ENCODE measurements at places on chromosomes 13 and 19.

DNA sequence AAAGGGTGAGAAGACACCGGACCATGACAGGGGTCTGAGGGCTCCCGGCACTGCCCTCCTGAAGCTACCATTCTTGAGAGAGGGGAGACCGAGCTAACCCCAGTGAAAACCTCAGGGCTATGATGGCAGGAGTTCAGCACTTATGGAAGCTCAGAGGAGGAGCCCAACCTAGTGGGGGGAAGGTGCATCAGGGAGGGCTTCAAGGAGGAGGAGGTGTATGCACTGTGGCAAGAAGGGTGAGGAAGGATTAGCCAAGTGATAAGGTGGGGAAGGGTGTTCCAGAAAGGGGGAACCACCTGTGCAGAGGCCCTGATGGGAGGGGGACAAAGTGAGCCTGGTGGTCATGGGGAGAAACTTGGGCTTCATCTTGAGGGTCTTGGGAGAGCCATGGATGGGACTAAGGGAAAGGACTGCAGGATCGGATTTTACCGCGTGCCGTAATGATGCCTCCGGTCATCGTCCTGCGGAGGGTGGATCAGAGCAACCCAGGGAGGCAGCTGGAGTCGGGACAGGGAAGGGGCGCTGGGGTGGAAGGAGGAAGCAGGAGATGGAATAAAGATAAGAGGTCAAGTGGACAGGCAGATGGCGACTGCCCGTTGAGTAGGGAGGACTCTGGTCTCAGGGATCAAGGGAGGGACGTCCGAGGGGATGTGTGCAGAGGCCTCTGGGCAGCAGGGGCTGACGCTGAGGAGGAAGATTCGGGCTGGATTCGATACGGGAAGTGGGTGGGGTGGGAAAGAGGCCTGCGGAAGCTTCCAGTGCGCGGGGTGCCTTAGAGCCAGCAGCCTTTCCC is 13.3 kb upstream of the PSMD8 start:
- no peak for DNase-seq

DNA sequence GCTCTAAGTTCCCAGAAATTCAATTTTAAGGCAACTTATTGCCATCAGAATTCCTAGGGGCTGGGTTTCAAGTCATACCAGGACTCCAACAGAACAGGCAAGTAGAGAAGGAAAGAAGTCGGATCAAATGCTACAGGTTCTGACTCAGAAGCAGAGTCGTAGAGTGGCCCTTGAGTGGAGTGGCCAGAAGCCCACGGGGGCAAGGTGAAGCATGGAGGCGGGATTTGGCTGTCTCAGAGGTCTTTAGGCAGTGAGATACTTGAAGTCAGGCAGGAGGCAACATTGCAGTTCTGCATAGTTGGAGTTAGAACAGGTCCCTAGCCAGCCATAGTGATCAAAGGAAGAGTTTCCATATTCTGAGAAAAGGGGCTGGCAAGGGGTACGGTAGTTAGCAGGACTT is 111.6 kb downstream of the NHLRC3 start:
- DNase-seq = no peak

GRCh38 chr19:49786376-49786820 is 19.6 kb downstream of the AP2A1 start:
- DNase-seq = no peak

GRCh38 chr19:56838024-56838908 is 2.3 kb downstream of the PEG3 start:
- peak; percentile 67 for DNase-seq

DNA sequence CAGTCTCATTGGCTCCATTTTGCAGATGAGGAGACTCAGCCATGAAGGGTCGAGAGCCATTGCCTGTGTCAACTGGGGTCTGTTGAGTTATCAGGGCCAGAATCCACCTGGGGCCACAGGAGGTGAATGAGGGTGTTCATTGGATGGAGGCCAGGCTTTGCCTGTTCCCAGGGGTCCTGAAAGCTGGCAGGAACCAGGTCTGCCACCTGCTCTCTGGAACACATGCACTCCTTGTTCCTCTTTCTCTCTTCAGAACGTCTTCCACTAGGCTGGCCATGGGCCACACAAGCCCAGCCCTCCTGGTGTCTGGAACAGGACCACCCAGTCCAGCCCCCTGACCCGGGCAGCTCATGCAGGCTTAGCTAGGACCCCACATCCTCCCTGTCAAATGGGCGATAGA is 21.1 kb downstream of the PPP1R37 start:
- no peak for DNase-seq

DNA sequence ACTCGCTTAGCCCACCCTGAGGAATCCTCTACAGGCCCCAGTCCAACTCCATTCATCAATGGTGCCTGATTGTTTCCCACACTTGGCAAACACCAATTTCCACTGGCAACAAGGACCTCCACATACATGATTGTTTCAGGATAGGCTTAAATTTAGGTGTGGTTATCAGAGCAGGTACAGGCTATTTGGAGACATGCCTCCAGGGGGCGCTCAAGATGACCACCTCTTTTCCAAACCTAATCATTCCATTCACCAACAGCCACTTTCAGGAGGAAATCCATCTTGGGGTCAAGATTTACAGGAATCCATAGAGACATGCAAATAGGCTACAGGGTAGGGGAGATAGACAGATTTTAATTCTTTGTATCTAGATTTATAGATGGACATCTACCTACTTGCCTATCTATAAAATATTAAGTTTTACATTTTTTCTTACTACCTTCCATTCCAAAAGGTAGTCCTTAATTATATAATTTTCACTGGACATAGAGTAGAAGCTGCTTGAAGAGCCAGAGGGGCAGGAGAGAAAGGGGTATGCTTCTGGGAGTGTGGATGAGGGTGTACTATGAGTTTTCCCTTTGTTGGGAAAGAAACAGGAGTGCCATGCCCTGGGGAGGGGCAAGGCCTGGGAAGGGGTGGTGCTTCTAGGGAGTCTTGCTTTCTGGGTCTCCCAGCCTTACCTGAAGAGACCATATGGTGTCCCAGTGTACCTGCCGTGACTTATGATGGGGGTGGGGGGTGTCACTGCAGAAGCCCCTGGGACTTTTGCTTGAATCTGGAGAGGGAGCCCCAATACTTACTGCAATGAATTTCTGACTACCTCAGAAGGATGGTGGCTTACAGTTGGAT is 14.1 kb upstream of the PCDH8 start:
- no peak for DNase-seq

DNA sequence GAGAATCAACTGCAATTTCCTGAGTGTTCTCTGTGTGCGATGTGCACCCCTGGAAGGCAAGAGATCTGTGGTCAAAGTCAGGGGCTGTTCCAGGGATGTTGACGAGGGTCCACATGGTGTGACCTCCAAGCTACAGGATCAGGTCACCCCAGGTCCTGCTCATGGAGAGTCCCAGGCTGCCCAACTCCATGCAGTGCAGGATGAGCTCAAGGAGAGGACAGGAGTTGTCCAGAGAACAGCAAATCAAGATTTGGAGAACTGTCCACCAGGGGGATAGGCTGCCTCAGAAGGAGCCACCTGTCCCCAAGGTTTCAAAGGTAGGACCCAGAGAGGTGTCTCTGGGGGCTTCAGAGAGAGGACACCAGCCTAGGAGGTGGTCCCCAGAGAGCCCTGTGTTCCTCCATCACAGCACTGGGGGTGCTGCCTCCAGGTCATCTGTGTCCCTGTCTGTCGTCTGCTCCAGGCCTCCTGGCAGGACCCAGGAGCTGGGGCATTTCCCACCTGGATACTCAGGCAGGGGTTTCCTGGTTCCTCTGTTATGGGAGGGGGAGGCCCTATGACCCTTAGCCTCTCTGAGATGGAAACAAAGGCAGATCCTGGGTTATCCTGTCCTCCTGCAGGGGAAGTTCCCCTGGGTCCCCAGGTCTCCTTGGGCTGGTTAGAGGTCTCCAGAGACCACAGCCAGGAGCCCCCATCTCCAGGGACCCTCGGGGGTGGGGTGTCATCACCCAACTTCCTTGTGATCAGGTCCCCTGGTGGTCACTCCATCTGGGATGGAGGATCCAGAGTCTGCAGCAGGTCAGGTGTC is 2.1 kb upstream of the CEACAM7 start:
- DNase-seq = no peak

- no peak for DNase-seq
These were observed 381.5 kb downstream of the UQCRFS1 start for GRCh38 chr19:28831462-28831861.

- DNase-seq = no peak
These were observed 10.4 kb upstream of the GIPR start for GRCh38 chr19:45657520-45658167.

GRCh38 chr13:42047561-42048341 is 697 bp upstream of the DGKH start:
- peak; percentile 67 for DNase-seq

DNA sequence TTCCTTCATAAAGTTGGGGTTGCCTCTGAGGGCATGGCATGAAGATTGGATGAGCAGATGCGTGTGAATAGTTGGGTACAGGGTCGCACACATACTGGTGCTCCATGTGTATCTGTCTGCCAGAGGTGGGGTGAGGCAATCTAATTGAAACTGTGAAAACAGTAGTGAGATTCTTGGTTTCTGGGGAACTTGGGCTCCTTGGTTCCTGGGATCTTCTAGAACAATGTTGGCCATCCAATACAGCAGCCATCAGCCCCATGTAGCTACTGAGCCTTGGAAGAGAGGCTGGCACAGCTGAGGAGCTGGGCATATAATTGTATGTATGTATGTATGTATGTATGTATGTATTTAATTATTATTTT is 616 bp downstream of the FCHO1 start:
- no peak for DNase-seq

GRCh38 chr19:4338441-4339355 is at the start of gene STAP2:
TSS of gene STAP2 (minus strand) at chr19:4338827. CDS start at chr19:4338753, 74 bp downstream.
- peak; percentile 47 for DNase-seq

GRCh38 chr13:49527123-49527522 is 31.4 kb downstream of the PHF11 start:
- DNase-seq = no peak

DNA sequence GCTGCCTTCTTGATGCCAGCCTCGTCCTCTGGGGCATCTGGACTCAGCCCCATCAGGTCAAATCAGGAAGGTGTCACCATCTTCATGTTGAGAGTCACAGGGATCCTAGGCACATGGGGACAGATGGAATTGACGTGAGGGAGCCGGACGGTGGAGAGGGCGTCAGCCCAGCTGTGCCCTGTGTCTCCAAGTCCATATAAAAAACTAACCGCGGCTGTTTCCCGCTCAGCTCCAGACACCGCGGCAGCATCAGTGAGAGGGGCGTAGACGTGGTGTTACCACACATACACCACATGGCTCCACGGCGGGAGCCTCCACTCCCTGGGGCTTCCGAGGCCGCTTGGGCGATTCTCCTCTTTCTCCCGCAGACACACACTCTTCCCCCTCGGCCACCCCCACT is 5.6 kb upstream of the PRR36 start:
- DNase-seq = no peak

DNA sequence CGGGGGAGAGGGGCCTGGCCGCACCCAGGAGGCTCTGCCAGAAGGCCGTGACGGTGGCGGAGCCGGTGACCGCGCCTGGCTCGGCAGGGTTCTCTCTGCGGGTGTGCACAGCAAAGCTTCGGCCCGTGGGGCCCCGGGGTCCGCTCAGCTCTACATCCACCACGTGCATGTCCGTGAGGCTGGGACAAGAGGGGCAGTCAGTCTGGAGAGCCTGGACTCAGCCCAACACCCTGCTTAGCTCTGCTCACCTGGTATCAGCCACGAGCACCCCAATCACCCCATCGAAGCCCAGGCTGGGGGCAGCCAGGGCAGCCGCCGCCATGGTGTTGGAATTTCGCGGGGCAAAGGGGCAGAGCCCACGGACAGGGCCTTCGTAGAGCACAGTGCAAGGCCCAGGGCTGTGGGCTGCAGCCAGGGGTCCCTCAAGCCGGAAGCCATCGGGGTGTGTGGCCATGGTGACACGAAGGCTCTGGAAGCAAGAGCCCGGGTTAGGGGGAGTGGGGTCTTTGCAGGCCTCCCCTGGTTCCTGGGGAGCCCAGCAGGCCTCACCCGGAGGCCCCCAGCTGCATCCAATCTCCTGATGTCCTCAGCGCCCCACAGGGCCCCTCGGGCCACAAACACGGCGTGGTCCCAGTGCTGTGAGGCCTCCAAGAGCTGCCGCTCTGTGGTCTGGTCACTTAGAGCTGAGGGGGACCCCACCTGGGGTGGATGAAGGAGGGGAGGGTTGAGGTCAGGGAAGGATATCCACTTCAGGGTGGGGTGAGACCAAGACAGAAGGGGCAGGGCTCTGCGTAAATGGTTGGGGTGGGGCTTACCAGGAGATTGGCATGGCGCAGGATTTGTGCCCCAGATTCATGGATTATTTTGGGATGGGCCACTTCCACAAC is 1.4 kb downstream of the ASPDH start:
- no peak for DNase-seq

- no peak for DNase-seq
These were observed 167.5 kb upstream of the TMTC4 start for GRCh38 chr13:100842136-100842535.

GRCh38 chr19:2841855-2842574 is 740 bp downstream of the ZNF555 start:
- DNase-seq = no peak

DNA sequence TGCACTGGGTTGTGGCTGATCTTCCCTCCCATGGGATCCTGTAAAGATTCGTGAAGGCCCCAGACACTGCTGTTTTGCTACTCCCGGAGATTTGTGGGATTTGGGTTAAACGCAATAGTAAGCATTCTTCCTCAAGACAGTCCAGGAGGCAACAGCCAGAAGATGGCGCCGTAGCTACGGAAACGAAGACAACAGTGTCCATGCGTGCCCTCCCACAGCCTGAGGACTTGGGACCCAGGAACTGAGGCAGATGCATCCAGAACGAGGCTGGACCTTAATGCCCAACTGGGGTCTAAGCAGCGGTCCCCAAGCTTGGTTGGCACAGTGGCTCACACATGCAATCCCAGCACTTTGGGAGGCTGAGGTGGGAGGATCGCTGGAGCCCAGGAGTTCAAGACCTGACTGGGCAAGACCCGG is 57.6 kb upstream of the ZNF507 start:
- peak; percentile 67 for DNase-seq

GRCh38 chr19:16115301-16116039 is 3.8 kb downstream of the RAB8A start:
- no peak for DNase-seq

DNA sequence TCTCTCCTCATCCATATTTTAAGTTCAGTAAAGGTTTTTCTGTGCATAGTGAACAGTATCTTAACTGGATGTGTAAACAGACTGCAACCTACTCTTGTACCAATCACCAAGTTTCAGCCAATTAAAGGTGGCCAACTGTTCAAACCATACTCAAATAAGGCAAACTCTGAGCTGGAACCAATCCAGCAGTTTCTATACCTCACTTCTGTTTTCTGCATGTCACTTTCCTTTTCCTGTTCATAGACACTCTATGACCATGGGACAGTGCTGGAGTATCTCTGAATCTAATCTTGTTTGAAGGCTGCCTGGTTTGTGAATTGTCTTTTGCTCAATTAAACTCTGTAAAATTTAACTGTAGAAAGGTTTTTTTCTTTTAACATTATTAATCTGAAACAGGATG is 470.3 kb upstream of the SLITRK6 start:
- DNase-seq = no peak

- no peak for DNase-seq
These were observed 18.3 kb upstream of the TEX29 start for GRCh38 chr13:111302045-111302726.

DNA sequence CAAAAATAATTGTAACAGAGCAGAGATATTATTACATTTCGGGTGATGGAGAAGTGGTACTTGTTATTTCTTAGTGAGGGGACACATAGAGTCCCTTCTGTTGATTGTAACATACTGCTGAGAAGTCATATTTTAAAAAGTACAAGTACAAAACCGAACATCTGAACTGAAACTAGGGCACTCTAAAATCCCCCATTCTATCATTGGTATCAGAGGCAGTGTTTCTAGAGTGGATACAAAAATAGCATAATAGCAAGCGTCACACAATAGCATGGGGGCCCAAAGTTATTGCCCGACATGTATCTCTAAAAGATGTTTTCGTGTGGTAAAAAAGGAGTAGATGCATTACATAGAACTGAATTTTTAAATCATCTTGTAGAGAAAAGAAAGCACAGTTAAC is 502.1 kb upstream of the SLC10A2 start:
- DNase-seq = no peak

Measured in muscle of back (tissue), 13 donors.